ENCODE measurements at places on chromosomes 1 and 21.
A peak's percentile ranks its signal among the peaks of the same experiment; 100 is the strongest.

DNA sequence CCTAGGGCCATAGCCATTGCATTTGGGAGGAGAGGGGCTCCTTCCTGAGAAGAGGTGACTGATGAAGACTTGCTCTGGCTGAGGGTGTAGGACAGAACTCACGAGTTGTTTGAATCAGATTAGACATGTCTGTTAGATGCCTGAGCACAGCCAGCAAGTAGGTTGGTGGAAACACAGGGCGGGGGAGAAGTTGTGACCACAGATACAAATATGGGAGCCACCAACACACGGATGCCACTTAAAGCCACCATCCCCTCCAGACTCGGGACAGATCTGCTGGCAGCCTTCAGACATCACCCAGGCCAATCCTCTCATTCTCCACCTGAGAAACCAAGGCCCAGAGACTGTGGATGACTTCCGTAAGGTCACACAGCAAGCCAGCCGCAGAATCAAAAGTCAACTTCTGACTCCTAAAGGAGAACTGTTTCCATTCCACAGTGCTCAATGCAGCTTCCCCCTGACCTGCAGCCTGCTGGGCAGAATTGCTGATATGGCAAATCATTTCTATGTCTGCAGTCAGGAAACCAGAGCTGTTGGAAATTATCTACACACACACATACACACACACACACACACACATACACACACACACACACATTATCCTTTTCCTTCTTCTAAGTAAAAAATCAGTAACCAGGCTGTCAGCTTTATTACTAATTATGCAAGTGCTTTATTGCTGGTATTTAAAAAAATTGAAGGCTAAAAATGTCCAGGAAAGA lies 176.4 kb upstream of the KLHDC7A start:
- DNase-seq, result no peak

DNA sequence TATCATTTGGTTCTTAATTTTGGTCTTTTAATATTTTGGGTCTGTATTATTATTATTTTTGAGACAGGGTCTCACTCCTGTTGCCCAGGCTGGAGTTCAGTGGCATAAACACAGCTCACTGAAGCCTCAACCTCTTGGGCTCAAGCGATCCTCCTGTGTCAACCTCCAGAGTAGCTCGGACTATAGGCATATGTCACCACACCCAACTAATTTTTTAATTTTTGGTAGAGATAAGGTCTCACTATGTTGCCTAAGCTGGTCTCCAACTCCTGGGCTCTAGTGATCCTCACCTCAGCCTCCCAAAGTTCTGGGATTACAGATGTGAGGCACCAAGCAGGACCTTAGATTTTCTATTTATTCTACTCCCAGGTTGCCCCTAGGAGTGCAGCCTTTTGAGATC lies 2.7 kb upstream of the ILF2 start:
- no peak for DNase-seq

GRCh38 chr1:1022302-1023009 lies 2.5 kb downstream of the AGRN start:
- no peak for DNase-seq

DNA sequence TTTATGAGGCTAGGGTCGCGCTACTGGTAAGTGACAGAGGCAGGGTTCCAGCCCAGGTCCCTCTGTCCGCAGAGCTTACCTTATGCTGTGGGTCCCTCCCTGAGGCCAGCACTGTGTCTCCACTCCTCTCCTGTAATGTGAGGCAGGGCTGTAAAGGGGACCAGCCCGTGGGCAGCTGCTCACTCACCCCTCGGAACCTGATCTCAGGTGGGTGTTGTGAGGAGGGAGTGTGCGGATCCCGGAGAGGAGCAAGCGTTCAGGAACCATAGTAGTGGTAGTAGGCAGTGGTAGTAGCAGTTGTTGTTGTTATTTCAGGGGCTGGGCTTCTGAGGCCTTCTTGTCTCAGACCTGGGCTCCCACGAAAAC lies 1.7 kb downstream of the ZC3H12A start:
- no peak for DNase-seq

- no peak for DNase-seq
Observed at GRCh38 chr21:36579898-36580297, 100.0 kb upstream of the CLDN14 start.

- DNase-seq, result no peak
Observed at GRCh38 chr1:43339584-43340232, 2.1 kb downstream of the MPL start.

- no peak for DNase-seq
Observed at GRCh38 chr1:239856067-239856466, 235.6 kb upstream of the FMN2 start.

- DNase-seq, result no peak
Observed at GRCh38 chr1:62213075-62213914, 18.6 kb downstream of the L1TD1 start.

DNA sequence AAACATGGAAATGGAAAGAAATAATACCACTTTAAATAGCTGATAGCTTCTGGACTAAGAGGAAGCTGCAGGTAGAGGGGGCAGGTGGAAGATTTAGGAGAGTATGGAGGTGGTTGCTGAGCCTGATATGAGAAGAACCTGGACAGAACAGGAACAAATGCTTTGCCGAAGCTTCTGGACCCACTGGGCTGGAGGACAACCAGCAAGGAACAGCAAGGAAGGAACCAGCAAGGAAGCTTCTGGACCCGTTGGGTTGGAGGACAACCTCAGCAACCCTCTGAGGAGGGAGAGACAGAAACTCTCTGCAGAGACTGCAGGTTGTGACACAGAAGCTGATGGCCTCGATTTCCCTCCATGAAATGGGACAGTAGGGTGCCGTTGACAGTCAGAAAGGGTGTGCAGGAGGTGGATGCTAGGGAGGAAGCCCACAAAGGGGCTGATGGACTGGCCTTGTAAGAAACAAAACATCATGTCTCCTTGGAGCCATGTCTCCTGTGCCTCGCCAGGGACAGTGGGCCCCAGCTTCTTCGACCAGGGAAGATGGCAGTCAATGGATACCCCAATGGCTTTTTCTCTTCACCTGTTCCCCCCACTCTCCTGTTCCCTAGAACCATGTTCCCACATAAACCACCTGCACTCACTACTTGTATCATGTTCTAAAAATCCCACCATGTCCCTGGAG lies 8.3 kb upstream of the WNT3A start:
- no peak for DNase-seq

- DNase-seq, result no peak
Observed at GRCh38 chr1:69504730-69505252, 62.9 kb upstream of the LRRC7 start.

DNA sequence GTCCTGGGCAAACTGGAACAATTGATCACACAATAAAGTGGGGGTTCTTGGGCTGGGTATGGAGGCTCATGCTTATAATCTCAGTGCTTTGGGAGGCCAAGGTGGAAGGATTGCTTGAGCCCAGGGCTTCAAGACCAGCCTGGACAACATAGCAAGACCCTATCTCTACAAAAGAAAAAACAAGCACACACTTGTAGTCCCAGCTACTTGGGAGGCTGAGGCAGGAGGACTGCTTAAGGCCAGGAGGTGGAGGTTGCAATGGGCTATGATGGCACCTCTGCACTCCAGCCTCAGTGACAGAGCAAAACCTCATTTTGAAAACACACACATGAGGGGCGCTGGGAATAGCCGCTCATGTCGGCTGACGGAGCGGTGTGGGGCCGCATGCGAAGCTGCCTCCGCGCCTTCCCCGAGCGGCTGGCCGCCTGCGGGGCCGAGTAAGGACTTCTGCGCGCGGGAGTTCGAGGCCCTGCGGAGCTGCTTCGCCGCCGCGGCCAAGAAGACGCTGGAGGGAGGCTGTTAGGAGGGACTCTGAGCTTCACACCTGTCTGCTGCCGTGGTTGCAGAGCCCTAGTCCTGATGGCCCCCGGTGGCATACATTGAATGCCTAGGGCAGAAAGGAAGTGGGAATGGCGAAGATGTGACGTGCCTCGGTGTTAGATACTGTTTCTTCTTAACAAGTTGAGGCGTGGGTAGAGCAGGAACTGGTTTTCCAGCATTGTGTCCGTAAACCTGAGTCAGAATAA lies 59.5 kb downstream of the ACBD3 start:
- DNase-seq, result no peak

DNA sequence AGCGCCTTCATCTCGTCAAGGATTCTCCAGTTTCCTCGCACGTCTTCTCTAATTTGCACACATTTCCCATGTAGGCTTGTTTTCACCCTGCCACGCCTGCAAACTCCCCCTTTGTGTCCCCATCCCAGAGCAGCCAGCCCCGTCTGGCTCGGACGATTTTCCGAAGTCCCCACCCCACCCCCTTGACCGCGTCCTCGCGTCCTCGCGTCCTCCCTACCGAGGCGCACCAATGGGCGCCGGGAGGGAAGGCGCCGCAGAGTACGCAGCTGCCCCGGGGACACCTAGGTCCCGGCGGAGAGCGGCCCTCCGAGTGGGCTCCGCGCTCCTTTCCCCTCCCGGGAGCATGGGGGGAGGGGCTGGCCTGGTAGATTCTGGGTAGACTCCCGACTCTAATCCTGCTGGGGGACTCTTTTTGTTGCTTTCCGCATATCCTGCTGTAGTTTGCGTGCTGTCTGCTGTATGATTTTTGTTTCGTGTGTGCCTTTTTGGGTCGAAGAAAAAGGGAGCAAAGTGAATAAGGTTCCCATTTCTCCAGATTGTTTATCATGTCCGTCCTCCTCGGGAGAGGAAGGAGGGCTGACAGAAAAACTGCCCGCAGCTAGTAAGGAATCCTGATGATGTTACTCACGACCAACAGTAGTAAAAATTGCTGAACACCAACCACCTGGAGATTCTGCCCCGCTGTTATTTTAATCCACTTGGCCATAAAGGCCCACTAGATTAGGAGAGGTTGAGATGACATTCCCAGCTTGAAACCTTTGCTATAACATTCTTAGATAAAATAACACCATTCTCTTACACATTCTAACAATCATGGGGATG lies 1.5 kb downstream of the CACHD1 start:
- DNase-seq, result no peak

- DNase-seq, result no peak
Observed at GRCh38 chr1:110387048-110387754, 3.6 kb downstream of the SLC16A4 start.

- DNase-seq, result no peak
Observed at GRCh38 chr21:45533846-45534635, 8.2 kb downstream of the SLC19A1 start.

GRCh38 chr1:115374598-115374997 lies 36.5 kb upstream of the NGF start:
- DNase-seq, result no peak

DNA sequence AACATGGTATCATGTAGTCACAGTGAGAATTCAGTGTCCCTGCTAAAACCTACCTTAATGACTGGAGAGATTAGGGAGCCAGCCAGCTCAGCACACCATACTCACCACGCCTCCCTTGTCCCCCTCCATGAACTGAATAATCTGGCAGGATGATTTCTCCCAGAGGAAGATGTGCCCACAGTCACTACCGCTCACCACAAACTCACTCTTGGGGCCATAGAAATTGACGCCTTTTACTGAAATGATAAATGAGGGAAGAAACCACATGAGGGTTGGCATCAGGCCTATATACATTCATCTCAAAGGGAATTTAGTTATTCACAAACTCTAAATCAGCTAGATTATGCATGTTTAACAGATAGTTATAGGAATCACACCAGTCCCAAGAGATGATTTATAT lies 17.4 kb downstream of the PEA15 start:
- peak; percentile 78 for DNase-seq

GRCh38 chr1:33306653-33307493 lies 14.0 kb downstream of the A3GALT2 start:
- DNase-seq, result no peak

DNA sequence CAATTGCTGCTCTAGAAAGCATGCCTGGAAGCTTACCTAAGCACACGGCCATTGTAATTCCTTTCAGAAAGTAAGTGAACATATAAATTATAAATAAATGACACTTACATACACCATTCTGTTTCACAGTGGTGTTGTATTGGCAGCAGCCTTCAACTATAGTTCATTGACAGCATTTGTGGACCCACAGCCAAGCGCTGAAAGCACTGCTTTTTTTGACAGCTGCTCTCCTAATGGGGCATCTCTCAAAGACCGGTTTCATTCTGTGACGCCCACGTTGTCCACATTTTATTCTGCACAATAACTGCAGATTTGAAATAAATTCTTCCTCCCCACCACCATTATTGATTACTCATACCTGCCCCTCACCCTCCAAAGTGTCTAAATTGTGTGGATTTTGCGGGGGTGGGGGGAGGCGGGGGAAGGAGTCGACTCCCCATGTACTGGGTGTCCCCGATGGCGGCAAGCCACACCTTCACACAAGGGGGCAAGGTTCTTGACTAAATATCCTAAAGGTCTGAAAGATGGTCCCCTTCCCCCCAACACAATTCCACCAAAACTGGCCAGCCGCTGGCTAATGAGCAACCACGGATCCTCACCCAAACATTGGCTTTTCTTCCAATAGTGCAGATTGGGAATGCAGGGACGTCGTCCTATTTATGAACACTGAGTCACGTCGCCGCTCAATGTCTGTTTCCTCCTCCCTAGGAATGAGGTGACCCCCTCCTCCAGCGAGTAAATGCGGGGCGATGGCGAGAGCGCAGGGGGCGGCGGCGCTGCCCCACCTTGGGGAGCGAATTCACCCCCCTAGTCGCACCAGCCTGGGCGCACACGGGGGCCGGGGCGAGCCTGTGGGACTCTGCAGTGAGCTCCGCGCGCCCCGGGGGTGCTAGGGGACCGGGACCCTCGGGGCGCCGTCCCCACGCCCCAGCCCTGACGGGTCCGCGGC lies 960 bp downstream of the RCAN1 start:
- no peak for DNase-seq

DNA sequence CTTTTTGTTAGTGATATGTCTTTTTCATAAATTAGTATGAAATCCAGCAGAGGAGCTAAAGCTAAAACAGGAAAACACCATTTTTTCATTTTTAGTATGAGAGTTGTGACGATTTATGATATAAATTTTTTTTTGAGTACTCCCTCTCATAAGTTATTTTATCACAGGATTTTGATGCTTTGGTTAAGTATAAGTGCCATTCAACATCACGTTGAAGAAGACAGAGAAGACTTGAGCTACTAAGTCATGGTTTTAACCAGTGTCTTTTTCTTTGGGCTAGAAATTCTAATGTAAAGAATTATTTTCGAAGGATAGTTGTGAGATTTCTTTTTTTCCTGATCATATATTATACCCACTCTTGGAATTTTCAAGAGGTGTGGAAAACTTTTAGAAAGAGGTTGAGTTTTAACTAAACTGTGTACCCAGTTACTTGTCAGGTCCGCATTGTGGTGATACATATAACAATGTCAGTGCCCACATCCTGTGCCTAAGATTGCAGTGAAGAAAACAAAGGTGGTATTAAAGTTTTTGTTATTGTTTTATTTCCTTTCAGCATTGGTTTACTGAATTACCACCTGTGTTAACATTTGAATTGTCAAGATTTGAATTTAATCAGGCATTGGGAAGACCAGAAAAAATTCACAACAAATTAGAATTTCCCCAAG lies 93.8 kb downstream of the USP25 start:
- DNase-seq, result no peak

GRCh38 chr1:111821121-111821745 lies 65.5 kb downstream of the DDX20 start:
- no peak for DNase-seq

DNA sequence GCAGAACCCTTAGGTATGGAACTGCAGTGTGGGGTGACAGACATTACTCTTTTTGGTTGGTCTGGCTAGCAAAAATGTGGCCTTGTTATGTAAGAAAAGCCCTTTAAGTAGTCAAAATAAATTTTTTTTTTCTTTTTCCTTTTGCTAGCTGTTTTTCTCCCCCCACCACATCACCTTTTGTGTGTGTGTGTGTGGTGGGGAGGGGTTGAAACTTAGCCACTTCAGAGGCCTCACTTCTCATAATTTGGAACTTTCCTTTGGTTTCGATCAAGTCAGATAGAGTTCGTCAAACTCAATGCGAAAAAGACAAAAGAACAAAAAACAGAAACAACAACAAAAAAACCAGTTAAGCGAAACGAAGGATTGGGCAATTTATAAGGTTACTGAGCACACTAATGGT lies 1.9 kb upstream of the PRMT2 start:
- no peak for DNase-seq
